ENCODE measurements at places on chromosomes 11 and 22.

DNA sequence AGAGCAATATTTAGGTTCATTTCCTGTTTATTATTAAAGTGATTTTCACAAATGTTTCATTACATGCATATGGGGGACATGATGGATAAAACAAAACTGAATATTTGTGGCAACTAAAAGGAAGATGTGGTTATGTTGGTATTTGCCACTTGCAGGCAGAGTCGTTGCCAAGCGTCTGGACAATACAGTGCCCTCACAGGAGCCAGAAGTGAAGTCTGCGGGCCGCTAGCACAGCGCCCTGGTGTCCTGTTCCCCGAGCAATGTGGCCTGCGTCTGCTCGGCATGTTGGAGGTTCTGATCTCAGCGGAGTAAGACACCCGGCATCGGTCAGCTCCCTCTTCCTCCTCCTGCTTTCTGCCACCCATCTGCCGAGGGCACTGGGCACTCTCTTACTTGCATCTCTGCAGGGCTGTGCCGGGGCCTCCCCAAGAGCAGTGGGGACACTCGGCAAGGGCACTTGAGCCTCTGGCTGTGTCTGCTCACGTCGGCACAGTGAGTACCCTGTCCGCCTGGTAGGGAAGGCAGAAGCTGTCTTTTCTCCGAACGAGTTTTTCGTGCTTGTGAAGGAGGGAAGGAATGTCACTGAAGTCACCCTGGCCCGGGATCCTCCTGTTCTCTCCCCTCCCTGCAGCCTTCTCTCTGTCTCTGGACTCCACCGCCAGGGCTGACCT is 10.5 kb upstream of the TTLL12 start:
- H3K4me3 ChIP-seq, result no peak overlapping the region
- no peak for DNase-seq
- H3K4me1 ChIP-seq, result no peaks in the 10 kb centered on the region
- no peaks in the 10 kb centered on the region for H3K36me3 ChIP-seq

DNA sequence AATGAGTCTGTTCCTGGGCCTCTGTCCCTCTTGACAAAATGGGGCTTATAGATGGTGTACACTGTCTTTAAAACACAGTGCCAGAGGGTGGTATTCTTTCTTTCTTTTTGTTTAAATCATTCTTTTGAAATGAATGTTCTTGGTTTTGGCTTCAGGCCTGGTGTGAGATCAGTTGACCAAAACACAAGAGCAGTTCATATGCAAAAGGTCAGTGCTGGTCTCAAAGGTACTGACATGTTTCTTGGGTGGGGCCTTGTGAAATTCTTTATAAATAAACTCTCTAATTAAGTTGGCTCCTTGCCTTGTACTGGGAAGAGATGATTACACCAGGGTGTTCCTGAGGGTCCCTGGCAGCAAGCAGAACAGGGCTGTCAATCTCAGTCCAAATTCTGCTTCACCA is 110.0 kb downstream of the FBXO7 start:
- H3K27ac ChIP-seq, result peak overlapping the region; percentile 63
- no peaks in the 10 kb centered on the region for H3K27me3 ChIP-seq
- no peak overlapping the region for H3K4me3 ChIP-seq

DNA sequence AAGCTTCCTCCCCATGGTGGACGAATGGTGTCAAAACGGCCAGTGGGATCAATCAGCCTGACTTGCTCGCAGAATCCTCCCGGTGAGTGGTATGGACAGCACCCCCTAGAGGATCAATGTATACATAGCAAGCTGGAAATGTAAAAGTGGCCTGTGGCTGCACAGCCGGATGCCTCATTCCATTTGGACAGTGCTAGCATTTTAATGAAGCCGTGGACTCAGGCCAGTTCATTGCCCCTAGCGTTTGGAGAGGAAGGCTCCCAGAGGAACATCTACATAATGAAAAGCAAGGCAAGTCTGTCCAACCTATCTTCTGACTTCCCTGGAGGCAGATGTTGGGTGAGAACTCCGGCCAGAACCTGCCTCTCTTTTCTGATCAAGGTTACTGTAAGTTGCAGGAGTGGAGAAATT is 942.3 kb downstream of the NTM start:
- no peak overlapping the region for H3K27ac ChIP-seq
- no peak for DNase-seq
- H3K4me3 ChIP-seq, result no peak overlapping the region
- no peaks in the 10 kb centered on the region for H3K36me3 ChIP-seq
- no peaks in the 10 kb centered on the region for H3K27me3 ChIP-seq

GRCh38 chr11:133943950-133944698 is 12.6 kb downstream of the IGSF9B start:
- no peak overlapping the region for H3K27ac ChIP-seq
- H3K4me3 ChIP-seq, result no peak overlapping the region
- DNase-seq, result no peak
- H3K27me3 ChIP-seq, result no peaks in the 10 kb centered on the region
- H3K4me1 ChIP-seq, result peaks cover 43% of the 10 kb centered on the region

- no peaks in the 10 kb centered on the region for H3K36me3 ChIP-seq
- H3K4me3 ChIP-seq, result no peak overlapping the region
- no peak overlapping the region for H3K27ac ChIP-seq
- H3K4me1 ChIP-seq, result no peaks in the 10 kb centered on the region
- no peaks in the 10 kb centered on the region for H3K27me3 ChIP-seq
- DNase-seq, result no peak
Observed at GRCh38 chr11:34567733-34568132, 53.2 kb upstream of the EHF start.

DNA sequence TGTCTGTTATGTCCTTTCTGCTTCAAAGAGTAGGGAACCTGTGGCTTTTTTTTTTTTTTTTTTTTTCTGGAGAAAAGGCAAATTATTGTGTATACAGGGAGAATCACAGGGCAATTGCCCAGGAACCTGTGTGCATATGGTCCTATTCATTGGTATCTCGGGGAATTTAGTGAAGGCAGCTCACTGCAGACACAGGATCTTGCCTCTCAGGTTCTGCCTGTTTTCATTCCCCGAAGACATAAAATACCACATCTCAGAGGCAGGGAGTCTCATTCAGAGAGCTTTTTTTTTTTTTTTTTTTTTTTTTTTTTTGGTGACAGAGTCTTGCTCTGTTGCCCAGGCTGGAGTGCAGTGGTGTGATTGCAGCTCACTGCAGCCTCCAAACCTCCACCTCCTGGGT is 88.3 kb downstream of the OSBP2 start:
- no peak overlapping the region for H3K4me3 ChIP-seq
- DNase-seq, result no peak
- H3K4me1 ChIP-seq, result no peaks in the 10 kb centered on the region
- no peaks in the 10 kb centered on the region for H3K27me3 ChIP-seq
- no peak overlapping the region for H3K27ac ChIP-seq
- H3K36me3 ChIP-seq, result no peaks in the 10 kb centered on the region

GRCh38 chr11:66617155-66617834 is 865 bp downstream of the RBM14 start:
- H3K36me3 ChIP-seq, result no peaks in the 10 kb centered on the region
- DNase-seq, result no peak
- peak overlapping the region; percentile 88 for H3K4me3 ChIP-seq
- H3K27ac ChIP-seq, result peak overlapping the region; percentile 94
- peaks cover 55% of the 10 kb centered on the region for H3K4me1 ChIP-seq

DNA sequence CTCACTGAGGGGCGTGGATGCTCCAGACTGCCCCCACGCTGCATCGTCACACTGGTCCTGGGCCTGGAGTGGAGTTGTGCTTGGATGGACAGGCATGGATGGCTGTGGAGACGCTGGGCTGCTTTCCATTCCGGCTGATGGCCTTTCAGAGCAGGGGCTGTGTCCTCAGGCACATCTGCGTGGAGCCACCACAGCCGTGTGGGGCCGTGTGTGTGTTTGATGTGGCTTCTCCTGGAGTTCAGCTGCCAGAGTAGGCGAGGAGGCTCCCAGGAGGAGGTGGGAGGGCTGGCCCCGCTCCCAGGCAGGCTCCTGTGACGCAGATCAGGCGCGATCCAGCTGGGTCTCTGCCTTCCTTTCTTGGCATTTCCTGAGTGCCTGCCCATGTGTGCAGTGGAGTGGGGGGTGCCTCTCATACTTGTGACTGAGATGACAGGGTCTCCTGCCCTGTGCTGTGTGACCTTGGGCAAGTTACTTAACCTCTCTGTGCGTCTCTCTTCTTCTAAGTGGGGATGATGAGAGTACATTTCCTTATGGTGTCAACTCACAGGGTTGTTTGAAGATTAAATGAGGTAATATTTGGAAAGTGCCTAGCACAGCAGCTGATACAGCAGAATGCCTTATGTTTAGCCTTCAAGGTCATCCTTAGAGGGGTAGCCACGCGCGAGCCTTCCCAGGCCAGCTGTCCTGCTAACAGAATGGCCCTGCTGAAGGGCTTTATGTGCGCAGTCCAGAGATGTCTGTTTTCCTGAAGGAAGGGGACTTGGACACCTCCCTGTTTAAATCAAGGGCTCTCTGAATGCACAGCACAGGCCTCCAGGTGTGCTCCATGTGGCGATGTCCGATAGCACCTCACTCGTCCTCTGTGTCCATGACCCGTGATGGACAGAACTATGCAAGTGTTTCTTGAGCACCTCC is 33.5 kb downstream of the GLB1L2 start:
- H3K4me1 ChIP-seq, result no peaks in the 10 kb centered on the region
- no peak for DNase-seq
- H3K27me3 ChIP-seq, result no peaks in the 10 kb centered on the region
- no peak overlapping the region for H3K4me3 ChIP-seq
- no peaks in the 10 kb centered on the region for H3K36me3 ChIP-seq

GRCh38 chr11:66070604-66071380 is 720 bp downstream of the PACS1 start:
- peak overlapping the region; percentile 90 for H3K27ac ChIP-seq
- H3K4me3 ChIP-seq, result peak overlapping the region; percentile 79
- peaks cover 42% of the 10 kb centered on the region for H3K4me1 ChIP-seq

DNA sequence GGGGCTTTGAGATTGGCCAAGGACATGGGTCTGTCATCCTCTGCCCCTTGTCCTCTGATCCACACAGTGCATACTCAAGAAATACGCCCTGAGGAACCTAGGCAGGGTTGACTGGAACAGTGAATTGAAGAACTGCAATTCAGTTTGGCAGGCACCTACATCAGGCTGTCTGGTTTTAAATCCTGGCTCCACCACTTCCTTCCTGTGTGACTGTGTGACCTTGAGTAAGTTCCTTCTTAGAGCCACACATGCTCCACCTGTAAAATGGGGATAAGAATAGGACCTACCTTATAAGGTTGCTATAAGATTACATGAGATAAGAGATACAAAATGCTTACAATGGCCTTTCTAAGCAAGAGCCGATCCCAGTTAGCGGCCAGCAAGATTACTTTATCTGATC is 15.8 kb upstream of the TCF20 start:
- H3K36me3 ChIP-seq, result no peaks in the 10 kb centered on the region
- no peaks in the 10 kb centered on the region for H3K27me3 ChIP-seq
- no peak for DNase-seq
- peaks cover 22% of the 10 kb centered on the region for H3K4me1 ChIP-seq
- H3K4me3 ChIP-seq, result no peak overlapping the region
- H3K27ac ChIP-seq, result no peak overlapping the region

- no peaks in the 10 kb centered on the region for H3K27me3 ChIP-seq
- no peak overlapping the region for H3K27ac ChIP-seq
Observed at GRCh38 chr11:2420502-2421225, 20.1 kb downstream of the TSSC4 start.

DNA sequence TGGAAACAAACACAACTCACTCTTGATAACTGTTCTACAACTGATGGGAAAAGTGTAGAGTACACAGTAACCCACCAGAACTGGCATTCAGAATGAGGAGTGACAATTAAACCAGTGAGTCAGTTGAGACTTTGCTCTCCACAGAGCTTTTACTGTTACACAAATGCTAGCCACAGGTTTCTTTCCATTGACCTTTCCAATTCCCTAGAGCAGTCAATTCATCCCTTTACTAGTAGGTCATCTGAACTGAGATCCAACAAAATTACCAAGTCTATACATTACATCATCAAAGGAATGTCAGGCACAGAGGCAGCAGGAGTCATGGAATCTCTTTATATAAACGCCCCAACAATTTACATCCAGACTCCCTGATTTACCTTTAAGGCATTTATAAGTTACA is 65.9 kb downstream of the PHF21A start:
- DNase-seq, result no peak
- peaks cover 32% of the 10 kb centered on the region for H3K4me1 ChIP-seq
- no peaks in the 10 kb centered on the region for H3K27me3 ChIP-seq
- H3K36me3 ChIP-seq, result no peaks in the 10 kb centered on the region
- H3K4me3 ChIP-seq, result no peak overlapping the region
- no peak overlapping the region for H3K27ac ChIP-seq

GRCh38 chr22:24550028-24550901 is 4.7 kb downstream of the GUCD1 start:
- DNase-seq, result no peak
- H3K27me3 ChIP-seq, result no peaks in the 10 kb centered on the region
- no peak overlapping the region for H3K27ac ChIP-seq
- H3K4me1 ChIP-seq, result peaks cover 40% of the 10 kb centered on the region

DNA sequence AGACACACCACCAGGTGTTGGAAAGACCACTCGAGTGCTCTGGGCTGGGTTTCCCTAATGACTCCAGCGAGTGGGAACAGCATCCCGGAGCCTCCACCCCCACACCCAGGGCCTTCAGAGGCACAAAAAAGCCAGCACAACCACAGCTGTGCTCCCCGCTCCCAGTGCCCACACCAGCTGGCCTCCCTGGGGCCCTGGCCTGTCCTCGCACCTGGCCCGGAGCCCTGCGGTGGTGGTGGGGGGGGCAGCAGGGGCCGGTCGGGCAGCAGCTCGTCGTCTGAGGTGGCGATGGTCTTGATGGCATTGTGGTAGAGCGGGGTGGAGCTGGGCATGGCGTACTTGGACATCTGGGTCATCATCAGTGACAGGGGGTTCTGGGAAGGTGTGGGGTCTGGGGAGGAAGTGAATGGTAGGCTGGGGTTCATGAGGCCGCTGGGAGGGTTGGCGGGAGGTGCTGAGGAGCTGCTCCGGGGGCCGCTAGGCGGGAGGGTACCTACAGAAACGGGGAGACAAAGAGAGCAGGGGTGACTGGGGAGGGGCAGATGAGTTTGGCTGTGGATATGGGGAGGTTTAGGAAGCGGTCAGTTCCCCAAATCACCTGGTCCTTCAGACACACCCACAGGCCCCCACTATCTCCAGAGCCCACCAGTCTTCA is 16.1 kb downstream of the CXCR5 start:
- H3K36me3 ChIP-seq, result no peaks in the 10 kb centered on the region
- no peak for DNase-seq
- no peak overlapping the region for H3K27ac ChIP-seq

- H3K27me3 ChIP-seq, result no peaks in the 10 kb centered on the region
- peak within 1 kb of the TSS; percentile 27 for H3K27ac ChIP-seq
- no peaks in the 10 kb centered on the region for H3K36me3 ChIP-seq
- no peak for DNase-seq
- H3K4me1 ChIP-seq, result no peaks in the 10 kb centered on the region
Observed at GRCh38 chr11:47378010-47378835, at the start of gene SPI1. TSS of gene SPI1 (minus strand) at chr11:47378547. CDS start at chr11:47378353, 194 bp downstream.

- H3K36me3 ChIP-seq, result no peaks in the 10 kb centered on the region
- no peak for DNase-seq
- H3K27ac ChIP-seq, result no peak overlapping the region
- H3K4me1 ChIP-seq, result no peaks in the 10 kb centered on the region
- no peak overlapping the region for H3K4me3 ChIP-seq
Observed at GRCh38 chr22:37476389-37477329, 9.5 kb downstream of the MFNG start.
